Fibroblast of lung (primary cell): ENCODE measurements at places on chromosomes 5 and 9.

DNA sequence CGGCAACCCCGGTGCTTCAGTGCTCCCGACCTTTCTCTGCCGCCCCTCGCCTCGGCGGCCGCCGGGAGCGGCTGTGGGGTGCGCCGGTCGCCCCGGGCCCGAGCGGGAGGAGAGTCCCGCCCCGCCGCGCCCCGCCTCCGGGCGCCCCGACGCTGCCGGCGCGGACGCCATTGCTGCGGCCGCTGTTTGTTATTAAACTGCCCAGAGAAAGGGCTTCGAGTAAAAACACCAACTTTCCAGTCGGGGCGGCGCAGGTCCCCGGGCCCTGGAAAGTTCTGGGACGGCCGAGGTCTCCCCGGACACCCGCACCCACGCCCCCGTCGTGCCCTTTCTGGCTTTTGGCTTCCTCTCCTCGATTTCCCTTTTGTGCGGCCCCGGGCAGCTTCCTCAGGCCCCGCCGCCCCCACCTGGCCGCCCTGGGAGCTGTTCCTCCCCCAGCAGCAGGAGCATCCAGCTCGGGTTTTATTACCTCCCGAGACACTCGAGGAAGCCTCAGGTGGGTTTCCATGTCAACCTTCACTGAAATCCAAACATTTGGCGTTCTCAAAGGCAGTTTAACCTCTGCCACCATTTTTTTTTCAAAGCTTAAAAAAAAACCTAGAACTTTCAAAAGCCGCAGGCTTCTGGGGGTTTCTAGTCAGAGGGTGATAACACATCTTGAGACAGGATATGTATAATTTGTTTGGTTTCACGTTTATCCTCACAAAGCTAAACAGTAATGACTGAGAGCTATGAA is 334.4 kb downstream of the CWC27 start:
- DNase-seq, result peak; percentile 75

DNA sequence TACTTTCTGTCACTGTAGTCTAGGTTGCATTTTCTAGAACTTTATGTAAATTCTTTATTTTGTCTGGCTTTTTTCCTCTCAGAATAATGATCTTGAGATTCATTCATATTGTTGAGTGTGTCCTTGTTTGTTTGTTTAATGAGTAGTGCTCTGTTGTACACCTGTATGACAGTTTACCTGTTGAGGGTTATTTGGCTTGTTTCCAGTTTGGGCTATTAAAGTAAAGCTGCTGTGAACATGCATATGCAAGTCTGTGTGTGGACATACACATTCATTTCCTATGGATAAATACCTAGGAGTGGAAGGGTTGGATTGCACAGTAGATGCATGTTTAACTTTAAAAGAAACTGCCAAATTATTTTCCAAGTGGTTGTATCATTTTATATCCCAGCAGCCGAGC is 30.4 kb downstream of the MVB12B start:
- DNase-seq, result no peak

- DNase-seq, result no peak
Measured at GRCh38 chr5:171681677-171682076, 103.9 kb upstream of the SMIM23 start.

DNA sequence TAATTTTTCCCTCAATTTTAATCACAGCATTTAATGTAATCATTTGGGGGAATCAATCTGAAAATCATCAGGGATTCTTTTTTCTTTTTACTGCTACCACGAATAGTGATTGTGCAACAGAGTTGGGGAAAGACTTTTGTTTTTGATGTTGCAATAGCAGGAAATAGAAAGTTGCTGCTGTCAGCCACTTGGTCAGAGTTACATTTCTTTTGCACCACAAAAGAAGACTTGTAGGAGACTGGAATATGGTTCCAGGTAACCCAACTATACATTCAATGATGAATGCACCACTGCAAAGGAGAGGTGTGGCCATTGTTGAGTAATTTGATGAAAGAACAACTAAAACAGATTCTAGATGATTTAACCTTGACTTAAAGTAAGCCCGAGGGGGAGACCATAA is 46.3 kb upstream of the PALM2AKAP2 start:
- peak; percentile 59 for DNase-seq

GRCh38 chr9:101536938-101537337 is 3.3 kb downstream of the RNF20 start:
- peak; percentile 27 for DNase-seq

DNA sequence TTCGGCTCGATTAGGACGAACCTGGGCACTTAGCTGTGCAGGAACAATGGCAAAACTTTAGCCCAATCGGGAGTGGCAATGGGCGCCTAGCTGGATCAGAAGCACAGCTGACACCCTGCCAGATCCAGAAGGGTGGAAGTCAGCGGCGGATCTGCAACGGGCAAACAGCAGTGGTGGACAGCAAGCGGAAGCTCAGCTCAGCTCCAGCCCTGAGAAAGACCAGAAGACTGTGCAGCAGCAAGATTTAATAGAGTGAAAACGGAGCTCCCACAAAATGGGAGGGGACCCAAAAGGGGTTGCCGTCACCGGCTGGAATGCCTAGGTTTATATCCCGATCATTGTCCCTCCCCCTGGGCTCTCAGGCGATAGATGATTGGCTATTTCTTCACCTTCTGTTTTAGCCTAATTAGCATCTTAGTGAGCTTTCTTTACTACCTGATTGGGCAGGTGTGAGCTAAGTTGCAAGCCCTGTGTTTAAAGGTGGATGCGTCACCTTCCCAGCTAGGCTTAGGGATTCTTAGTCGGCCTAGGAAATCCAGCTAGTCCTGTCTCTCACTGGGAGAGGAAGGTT is 1237.9 kb downstream of the CDH12 start:
- no peak for DNase-seq

GRCh38 chr5:138338411-138339090 is 485 bp downstream of the FAM53C start:
- DNase-seq, result no peak

- peak; percentile 97 for DNase-seq
Measured at GRCh38 chr5:83471405-83472212, at the start of gene VCAN. Gene VCAN (plus strand): TSS chr5:83471744. CDS start chr5:83483519, 11,775 bp downstream.

DNA sequence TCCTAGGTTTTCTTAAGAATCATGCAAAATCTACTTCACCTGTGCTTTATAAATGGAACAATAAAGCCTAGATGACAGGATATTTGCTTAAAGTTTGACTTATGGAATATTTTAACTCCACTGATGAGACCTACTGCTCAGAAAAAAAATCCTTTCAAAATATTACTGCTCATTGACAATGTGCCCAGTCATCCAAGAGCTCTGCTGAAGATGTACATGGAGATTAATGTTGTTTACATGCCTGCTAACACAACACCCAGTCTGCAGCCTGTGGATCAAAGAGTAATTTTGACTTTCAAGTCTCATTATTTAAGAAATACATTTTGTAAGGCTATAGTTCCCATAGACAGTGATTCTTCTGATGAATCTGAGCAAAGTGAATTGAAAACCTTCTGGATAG is 889.6 kb downstream of the CDH18 start:
- DNase-seq, result no peak

DNA sequence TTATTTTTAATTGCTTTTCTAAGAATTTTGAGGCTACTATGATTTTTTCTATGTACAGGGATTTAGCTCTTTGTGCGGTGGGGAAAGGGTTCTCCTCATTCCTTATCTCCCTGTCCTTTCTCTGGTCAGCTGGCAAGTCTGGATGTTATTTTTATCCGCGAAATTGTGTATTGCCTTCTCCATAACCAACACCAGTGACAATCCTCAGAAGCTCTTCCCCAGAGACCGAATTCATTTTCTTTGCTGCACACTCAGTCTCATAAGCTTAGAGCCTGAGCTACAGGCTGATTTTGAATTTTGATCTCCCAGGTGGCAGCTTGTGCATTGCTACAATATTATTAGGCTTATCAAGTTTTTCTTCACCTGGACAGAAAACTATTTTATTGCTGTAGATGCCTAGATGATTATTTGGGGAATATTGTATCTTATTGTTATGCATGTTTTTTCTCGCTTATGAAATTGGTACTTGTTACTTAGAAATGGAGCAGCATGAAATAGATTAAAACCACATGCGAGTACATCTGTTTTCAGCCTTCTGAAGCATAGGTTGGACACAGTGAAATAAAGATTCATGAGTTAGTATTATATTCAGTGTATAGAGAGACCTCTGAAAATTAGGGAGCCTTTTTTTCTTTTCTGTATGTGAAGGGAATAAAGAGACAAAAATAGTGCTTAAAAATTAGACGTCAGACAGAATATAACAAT is 27.3 kb downstream of the CPEB4 start:
- no peak for DNase-seq

DNA sequence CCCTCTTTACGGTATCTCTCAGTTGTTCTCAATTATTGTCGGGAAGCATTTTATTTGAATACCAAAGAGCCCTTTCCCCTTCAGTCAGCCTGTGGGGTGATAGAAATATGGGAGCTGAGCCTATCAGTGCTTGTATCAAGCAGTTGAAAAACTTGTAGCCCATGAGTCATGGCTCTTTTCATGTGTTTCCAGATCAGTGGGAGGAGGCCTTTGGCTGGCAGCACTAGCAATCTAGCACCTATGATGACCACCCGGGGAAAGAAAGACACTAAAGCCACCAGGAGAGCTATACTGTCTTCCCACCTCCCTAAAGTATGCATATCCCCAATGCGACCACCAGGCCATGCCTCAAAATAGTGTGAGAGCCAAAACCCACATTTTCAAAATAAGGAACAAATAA is 696.9 kb upstream of the C9orf72 start:
- DNase-seq, result no peak

DNA sequence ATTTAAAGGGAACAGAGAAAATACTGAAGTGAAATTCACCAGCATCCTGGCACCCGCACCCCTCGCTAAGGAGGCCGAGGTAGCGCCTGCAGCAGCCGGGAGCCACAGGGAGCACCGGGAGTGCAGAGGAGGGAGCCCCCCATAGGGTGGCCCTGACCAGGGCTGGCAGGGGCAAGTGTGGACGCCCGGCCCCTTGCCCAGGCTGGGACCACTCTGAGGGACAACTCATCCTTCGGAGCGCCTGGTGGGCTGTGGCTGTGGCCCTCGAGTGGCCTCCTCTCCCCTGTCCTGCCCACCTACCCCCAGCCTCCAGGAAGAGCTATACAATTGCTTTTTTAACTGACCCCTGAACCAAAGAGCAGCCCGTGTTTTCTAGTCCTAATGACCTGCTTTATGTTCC is 47.0 kb downstream of the PLEKHG4B start:
- DNase-seq, result no peak

GRCh38 chr9:11142965-11143738 is 530.4 kb upstream of the PTPRD start:
- no peak for DNase-seq

- DNase-seq, result no peak
Measured at GRCh38 chr5:148072207-148072606, 8.4 kb downstream of the SPINK5 start.

GRCh38 chr5:32586276-32586599 is 881 bp downstream of the SUB1 start:
- no peak for DNase-seq

DNA sequence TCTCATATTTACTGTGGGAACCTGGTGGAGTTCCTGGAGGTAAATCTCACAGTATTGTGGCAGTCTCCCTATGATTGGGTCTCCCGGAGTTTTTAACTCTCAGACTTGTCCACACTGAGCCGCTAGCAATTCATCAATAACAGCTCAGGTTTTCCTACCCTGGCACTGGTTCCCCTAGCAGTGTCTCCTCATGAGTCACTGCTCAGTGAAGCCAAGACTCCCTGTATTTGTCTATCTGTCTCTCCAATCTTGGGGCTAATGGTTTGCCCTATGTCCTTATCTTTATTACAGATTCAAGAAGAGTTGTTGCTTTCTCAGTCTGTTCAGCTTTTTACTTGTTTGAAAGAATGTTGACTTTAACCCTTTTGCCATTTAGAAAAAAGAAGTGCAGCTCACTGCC is 176.7 kb upstream of the FGF10 start:
- DNase-seq, result no peak

- DNase-seq, result no peak
Measured at GRCh38 chr9:111099199-111100008, 61.1 kb upstream of the LPAR1 start.

- peak; percentile 46 for DNase-seq
Measured at GRCh38 chr5:42591015-42591414, 165.6 kb upstream of the CCDC152 start.

DNA sequence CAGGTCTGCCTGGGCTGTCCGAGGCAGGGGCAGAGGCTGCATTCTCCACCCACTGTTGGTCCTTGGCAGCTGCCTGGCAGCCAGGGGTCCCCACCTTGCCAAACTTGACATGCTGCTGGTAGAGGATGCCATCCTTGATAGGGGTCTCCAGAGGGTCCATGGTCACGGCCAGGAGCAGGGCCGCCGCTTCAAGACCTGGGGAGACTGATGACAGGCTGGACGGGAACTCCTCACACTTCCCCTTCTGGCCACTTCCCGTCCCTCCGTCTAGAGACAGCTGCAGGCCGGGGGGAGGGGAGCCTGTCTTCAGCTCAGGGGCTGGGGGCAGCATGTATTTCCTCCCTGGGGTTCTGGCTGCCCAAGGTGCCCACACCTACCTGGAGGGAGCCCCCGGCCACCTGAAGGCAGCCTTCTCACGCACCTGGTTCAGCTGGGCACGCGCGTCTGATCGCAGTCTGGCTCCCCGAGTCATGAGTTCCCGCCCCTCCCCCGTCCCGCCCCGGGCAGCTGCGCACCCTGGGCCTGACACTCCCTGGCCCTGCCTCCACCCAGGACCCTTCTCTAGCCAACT is at the start of gene DOK3:
Gene DOK3, minus strand, starts transcription at position 446 of the 571 bp plus-strand sequence. Its CDS starts 286 bp downstream, at position 160.
- DNase-seq, result no peak

DNA sequence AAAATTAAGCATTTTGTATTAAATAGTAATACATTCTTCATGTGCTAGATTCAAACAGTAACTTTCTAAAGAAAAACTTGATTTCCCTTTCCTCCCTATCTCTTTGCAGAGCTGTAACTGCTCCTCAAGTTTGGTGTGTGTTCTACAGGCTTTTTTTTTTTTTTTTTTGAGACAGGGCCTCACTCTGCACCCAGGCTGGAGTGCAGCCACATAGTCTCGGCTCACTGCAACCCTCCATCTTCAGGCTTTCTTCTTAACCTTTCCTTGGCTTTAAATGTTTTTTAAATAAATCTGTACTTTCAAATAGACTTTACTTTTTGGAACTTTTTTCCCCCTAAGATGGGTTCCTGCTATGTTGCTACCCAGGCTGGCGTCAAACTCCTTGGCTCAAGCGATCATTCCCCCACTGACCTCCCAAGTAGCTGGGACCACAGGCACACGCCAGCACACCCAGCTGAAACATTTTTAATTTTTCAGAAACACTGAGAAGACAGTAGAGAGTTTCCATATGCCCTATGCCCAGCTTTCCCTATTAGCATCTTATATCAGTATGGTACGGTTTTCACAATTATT is 9.1 kb downstream of the NDFIP1 start:
- DNase-seq, result no peak

DNA sequence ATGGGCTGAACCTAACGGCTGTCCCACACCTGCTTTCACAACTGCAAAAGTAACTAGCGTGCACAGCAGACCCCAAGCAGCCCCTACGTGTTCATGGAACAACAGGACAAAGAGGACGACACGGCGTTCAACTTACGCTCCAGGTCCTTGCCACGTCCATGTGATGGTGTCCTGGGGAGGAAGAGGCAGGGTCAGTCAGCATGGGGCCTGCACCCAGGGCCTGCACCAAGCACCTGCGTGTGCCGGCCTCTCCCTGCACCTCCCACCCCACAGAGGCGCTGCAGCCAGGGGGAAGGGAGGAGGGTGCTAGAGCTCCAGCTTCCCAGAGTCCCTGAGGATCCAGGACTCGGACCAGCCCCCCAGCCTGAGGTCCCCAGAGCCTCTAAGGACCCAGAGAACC is 35.6 kb upstream of the SLC6A3 start:
- no peak for DNase-seq
